B cell (primary cell): ENCODE measurements at places on chromosomes 5 and 9. TPM values are rescaled to one million over a fixed set of nuclear protein-coding genes. Genes with fewer than 3 reads are reported as not detected.

The TGFBR1 gene
- total RNA-seq, result 60.7 TPM in 2 replicates

DNA sequence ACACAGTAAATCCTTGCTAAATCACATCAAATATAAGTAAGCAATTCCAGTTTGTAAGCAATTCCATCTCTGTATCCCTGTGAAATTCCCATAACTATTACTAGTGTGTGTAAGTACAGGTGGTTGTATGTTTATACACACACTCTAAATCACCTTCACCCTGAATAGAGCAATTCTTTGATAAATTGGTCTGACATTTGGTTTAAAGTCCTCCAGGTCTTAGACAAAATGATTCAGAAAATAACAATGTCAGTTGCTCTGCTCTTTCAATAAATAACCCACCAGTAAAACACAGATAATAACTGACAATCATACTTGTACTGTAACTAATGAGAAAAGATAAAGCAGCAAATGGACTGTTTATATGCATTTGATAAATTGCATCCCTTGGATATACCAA is 226.3 kb downstream of the SPOCK1 start:
- no peaks in the 10 kb centered on the region for H3K27me3 ChIP-seq
- no peak overlapping the region for H3K27ac ChIP-seq
- H3K36me3 ChIP-seq, result no peaks in the 10 kb centered on the region
- no peak overlapping the region for H3K4me3 ChIP-seq
- DNase-seq, result no peak
- H3K4me1 ChIP-seq, result no peaks in the 10 kb centered on the region

DNA sequence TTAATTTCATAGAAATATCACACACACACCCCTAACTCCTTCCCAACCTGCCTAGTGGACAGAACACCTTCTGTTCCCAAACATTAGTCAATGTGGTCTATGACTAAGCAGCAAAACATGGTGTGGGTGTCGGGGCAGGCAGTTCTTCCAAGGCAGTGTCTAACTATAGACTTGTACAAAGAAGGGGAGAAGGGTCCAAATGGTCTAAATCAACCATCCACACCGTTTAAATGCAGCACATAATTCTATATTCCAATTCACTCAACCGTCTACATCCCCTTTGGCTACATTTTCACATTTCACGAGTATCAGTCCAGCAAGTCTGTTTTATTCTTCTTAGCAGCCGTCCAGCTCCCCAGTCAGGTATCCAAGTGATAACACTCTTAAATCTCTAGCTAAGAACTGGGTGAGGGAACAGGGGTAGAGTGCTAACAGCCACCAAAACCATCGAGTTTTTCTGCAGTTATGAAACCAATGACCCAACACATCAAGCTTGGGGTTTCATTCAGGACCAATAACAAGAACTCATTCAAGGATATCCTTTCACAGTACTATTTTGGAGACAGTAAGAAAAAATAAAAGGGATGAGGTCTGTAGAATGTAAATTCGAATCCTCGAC is 3.3 kb downstream of the ZNF608 start:
- H3K36me3 ChIP-seq, result no peaks in the 10 kb centered on the region
- no peak for DNase-seq
- peak overlapping the region; percentile 58 for H3K4me3 ChIP-seq
- H3K27me3 ChIP-seq, result no peaks in the 10 kb centered on the region

GRCh38 chr5:72281764-72282499 is 38.1 kb downstream of the MRPS27 start:
- no peak overlapping the region for H3K4me3 ChIP-seq
- no peak overlapping the region for H3K27ac ChIP-seq
- no peak for DNase-seq
- peaks cover 11% of the 10 kb centered on the region for H3K36me3 ChIP-seq

- H3K4me3 ChIP-seq, result no peak overlapping the region
- DNase-seq, result no peak
- no peaks in the 10 kb centered on the region for H3K36me3 ChIP-seq
- no peaks in the 10 kb centered on the region for H3K27me3 ChIP-seq
These were observed 30.3 kb upstream of the GRXCR2 start for GRCh38 chr5:145903113-145903512.

- no peak overlapping the region for H3K4me3 ChIP-seq
- H3K27me3 ChIP-seq, result peaks cover 10% of the 10 kb centered on the region
- no peaks in the 10 kb centered on the region for H3K36me3 ChIP-seq
- no peak overlapping the region for H3K27ac ChIP-seq
- no peak for DNase-seq
- H3K4me1 ChIP-seq, result peaks cover 7% of the 10 kb centered on the region
These were observed 35.7 kb downstream of the PCDHAC2 start for GRCh38 chr5:141001844-141002604.

GRCh38 chr5:73008831-73009230 is 53.0 kb downstream of the FCHO2 start:
- no peak overlapping the region for H3K27ac ChIP-seq
- H3K4me3 ChIP-seq, result no peak overlapping the region
- no peaks in the 10 kb centered on the region for H3K27me3 ChIP-seq
- no peaks in the 10 kb centered on the region for H3K4me1 ChIP-seq
- no peaks in the 10 kb centered on the region for H3K36me3 ChIP-seq

GRCh38 chr9:137879566-137880150 is 2.1 kb downstream of the CACNA1B start:
- no peak overlapping the region for H3K27ac ChIP-seq
- no peak for DNase-seq
- H3K4me1 ChIP-seq, result peaks cover 4% of the 10 kb centered on the region
